ENCODE measurements at places on chromosomes 7 and 10.

GRCh38 chr7:77858278-77858677, 59.7 kb downstream of the PHTF2 start:
- no peak for DNase-seq

DNA sequence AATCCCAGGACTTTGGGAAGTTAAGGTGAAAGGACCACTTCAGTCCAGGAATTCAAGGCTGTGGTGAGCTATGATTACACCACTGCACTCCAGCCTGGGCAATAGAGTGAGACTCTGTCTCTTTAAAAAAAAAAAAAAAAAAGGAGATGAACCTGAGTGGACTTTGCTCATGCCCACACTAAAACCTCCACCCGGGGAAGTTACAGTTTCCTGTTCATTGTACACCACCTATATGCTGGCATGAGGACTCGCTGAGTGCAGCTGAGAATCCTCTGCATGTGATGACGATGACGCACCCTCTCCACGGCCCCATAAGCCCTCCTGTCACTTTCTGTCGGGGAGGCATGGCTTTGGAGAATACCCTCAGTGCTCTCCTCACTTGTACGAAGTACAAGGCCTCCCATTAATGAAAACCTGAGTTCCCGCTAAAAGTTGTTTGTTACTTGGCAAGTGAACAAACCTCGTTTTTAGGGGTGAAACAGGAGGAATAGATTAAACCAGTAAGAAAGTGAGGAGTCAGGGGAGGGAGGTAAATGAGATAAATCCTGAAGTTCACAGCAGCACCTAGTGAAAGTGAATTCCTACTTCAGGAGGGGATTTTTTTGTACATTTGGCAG, 15.9 kb downstream of the TMEM176B start:
- no peak for DNase-seq

- no peak for DNase-seq
These were observed 68.3 kb downstream of the HYCC1 start for GRCh38 chr7:22945584-22945983.

DNA sequence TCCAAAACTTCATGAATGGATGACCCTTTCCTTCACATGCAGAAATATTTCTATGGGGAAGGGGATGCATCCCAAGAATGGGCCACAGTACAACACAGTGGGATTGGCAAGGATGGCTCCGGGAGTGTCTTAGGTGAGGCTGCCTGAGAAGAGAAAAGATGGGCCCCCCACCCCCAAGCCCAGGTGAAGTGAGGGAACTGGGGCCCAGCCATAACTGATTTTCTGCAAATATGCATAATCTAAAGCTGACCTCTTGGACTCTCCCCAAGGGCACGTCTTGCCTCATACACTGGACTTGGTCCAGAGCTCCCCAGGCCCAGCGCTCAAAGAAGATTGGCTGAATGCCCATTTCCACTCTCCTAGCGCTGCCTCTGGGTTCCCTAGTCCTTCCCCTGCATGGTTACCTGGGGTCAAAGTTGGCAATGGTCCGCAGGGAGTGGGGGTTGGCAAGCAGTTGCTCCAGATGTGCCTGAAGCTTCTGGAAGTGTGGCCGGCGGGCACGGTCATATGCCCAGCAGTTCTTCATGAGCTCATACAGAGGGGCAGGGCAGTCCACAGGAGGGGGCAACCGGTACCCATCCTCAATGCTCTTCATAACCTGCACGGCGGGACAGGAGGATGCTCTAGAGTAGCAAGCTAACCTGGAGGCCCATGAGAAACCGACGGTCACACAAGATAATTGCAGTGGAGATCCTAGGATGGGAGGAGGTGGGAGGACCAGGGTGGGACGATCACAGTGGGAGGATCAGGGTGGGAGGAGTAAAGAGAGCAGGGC, 12.3 kb downstream of the ZYX start:
- peak; percentile 38 for DNase-seq

DNA sequence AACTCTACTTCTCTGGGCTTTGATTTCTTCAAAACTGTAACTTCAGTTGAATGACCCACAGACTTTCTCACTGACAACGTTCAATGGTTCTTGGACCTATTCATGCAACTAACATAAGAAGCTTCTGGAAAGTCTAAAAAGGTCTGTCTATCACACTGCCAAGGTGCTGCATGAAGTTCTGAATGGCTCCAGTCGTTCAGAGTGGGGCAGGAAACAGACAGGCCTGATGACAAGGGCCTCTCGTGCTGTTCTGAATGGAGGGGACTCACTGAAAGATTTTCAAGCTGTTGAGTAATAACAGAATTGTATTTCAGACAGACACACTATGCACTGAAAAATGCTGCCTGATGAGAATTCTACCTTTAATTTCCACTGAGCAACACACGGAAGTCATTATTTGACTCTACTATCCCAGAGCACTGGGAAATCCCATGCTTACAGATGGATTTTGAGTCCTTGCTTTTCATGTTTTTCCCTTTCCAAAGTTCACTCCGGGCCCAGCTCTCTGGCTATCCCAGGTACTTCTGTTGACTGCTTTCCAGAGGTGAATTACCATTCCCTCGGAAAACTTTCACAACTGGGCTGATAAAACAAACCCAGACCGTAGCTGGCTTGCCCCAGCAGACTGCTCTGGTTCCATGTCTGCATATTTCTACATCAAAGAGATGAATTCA, 204.9 kb upstream of the FRMD4A start:
- no peak for DNase-seq

GRCh38 chr10:44030738-44031137, 354.2 kb downstream of the CXCL12 start:
- DNase-seq = no peak

All from left ventricle myocardium superior (tissue), 1 donor.